ENCODE measurements at places on chromosomes 16 and 17.
A peak's percentile ranks its signal among the peaks of the same experiment; 100 is the strongest.

DNA sequence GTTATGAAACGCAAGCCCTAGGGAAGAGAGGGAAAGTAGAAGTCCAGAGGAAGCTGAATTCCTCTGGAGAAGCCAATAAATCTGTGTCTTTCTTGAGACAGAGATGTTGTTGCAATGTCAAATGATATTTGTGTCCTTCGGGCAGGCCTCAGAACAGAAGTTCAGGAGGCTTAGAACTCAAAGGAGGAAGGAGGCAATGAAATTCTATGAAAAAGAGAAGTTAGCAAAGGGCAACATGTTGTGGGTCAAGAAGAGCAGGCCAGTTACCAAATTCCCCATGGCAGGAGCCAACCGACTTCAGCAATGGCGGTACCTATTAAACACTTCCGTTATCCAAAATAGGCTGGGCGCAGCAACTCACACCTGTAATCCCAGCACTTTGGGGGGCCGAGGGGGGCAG, 109.0 kb upstream of the DHX40 start:
- no peak for DNase-seq

DNA sequence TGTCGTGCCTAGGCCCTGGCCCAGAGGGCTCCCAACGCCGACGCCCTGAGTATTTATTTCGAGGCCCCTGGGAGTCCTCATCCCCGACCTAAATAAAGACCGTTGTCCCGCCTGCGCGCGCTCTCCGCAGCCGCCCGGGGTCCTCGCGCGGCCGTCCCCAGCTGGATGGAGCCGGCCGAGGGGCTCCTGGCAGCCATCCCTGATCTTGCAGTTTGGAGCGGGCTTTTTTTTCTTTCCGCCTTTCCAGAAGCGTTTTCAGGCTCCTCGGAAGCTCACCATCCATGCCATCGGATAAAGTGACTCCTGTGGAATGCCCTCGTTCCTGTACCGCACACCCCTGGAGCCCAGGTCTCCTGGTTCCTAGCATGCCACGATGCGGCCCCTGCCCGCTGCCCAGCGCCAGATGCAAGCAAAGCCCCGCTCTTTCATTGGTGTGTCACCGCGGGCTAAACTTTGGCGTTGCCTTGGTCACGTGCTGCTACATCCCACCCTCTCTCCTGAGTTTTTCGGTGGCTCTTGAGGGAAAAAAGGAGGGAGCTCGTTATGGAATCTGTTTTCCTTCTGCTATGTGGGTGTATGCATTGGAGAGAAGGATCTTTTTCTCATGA, 716 bp downstream of the TMEM94 start:
- DNase-seq, result no peak

- no peak for DNase-seq
Measured at GRCh38 chr17:75925103-75925502, 15.7 kb downstream of the FBF1 start.

- DNase-seq, result peak; percentile 38
Measured at GRCh38 chr17:79045842-79046196, 21.9 kb downstream of the C1QTNF1 start.

GRCh38 chr17:60108712-60109111, 30.0 kb upstream of the HEATR6 start:
- no peak for DNase-seq

DNA sequence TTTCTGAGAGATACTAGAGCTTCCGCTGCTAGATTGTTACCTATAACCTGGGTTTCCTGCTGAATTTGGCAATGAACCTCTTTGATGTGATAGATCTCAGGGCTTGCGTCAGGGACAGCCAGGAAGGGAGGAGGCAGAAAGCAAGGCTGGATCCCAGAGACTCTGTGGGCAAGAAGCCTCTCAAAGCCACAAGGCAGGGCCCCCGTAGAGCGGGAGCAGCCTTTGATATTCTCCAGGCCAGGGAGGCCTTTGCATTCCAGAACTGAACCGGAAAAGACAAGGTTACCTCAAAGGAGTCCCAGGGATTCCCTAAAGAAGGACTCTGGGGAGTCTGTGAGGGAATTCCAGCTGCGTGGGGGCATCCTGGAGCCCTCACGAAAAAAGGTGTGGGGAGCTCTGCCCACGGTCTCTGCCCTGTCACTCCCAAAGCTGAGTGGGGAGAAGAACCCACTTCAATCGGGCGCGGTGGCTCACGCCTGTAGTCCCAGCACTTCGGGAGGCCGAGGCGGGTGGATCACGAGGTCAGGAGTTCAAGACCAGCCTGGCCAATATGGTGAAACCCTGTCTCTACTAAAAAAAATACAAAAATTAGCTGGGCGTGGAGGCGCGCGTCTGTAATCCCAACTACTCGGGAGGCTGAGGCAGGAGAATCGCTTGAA, 14.3 kb upstream of the SCIMP start:
- no peak for DNase-seq

GRCh38 chr16:85833219-85833920, 33.9 kb downstream of the COX4I1 start:
- no peak for DNase-seq

- no peak for DNase-seq
Measured at GRCh38 chr16:67486805-67487204, 3.5 kb upstream of the AGRP start.

GRCh38 chr17:75828076-75828400, 16.2 kb downstream of the UNC13D start:
- DNase-seq, result no peak

DNA sequence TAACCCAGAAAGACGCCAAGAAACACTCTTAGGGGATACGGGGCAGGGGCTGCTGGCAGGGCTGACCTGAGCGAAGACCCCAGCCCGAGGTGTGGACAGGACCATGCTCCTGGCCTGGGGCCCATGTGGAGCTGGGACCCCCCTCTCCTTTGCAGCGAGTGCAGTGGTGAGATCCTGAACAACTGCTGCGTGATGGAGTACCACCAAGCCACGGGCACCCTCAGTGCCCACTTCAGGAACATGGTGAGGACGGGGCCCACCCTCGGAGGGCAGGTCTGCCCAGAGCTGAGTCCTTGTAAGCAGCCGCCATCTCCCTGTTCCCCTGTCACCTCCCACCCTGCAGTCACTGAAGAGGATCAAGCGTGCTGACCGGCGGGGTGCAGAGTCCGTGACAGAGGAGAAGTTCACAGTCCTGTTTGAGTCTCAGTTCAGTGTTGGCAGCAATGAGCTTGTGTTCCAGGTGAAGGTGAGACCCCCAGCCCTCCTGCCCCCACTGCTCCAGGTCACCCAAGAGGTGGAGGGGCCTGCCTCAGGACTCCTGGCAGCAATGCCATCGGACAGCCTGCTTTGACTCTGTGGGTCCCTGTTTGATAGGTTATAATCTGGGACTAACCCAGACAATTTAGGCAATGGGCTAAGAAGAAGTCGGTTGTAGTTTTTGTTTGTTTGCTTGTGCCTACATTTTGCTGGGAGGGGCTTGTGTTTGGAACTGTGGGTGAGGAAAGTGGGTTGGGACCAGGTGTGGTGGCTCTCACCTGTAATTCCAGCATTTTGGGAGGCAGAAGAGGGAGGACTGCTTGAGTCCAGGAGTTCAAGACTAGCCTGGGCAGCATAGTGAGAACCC, 16.1 kb downstream of the STAT5A start:
- DNase-seq, result no peak

- DNase-seq, result no peak
Measured at GRCh38 chr16:15985144-15985543, 35.7 kb downstream of the ABCC1 start.

GRCh38 chr17:17540278-17540906, 44.2 kb upstream of the RASD1 start:
- no peak for DNase-seq

GRCh38 chr16:4511441-4512082, 27.0 kb downstream of the CDIP1 start:
- no peak for DNase-seq

GRCh38 chr17:60390186-60390585, 1.7 kb downstream of the USP32 start:
- peak; percentile 85 for DNase-seq

GRCh38 chr16:11612665-11613025, 25.9 kb upstream of the LITAF start:
- DNase-seq, result no peak

- DNase-seq, result no peak
Measured at GRCh38 chr17:67605256-67605912, 112.4 kb upstream of the NOL11 start.

- DNase-seq, result no peak
Measured at GRCh38 chr17:42566215-42566882, 551 bp upstream of the MLX start.

GRCh38 chr17:52170963-52171572, 12.6 kb upstream of the CA10 start:
- no peak for DNase-seq

- no peak for DNase-seq
Measured at GRCh38 chr16:15933781-15934180, 15.6 kb upstream of the ABCC1 start.

GRCh38 chr16:17173281-17173680, 297.5 kb downstream of the XYLT1 start:
- DNase-seq, result no peak

GRCh38 chr17:38325221-38325851, 18.4 kb downstream of the GPR179 start:
- DNase-seq, result no peak

- peak; percentile 93 for DNase-seq
Measured at GRCh38 chr16:483341-484075, 44.0 kb upstream of the CAPN15 start.

DNA sequence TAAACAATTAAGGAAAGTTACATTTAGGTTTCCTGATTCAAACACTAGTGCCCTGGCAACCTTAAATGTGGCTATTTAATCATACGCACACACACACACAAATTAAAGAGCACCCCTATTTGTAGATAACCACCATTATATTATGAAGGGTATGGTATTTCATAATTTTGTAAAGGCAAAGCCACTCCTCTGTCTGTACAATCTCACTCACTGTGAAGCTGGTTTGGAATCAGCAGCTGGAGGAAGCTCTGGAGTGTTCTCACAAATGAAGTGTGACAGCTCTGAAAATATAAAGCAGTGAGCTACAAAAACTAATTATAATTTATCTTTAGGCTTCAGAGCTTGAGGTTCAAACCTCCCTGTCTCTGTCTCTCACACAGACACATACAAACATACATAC, 57.9 kb upstream of the KCNJ16 start:
- DNase-seq, result no peak

DNA sequence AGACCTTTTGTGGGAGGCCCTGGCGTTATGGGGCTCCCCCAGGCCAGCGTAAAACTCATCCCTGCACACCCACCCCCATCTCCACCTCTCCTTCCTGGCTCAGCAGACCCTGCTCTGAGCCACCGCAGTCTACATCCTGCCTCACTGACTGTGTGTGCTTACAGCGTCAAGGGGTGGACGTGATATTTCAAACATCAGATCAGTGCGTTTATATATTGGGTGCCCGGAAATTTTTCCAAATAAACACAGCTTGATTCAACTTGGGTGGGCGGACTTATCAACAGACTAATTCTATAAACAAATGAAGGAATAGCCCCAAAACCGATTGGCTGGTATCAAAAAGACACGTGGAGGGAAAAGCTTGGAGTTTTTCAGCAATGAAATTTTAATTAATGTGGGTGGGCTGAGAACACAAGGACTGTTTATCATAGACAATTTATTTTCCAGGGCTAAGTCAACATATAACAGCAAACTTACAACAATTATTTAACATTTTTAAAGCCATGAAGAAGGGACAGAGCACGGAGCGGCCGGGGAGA, at the start of gene FOXL1:
Gene FOXL1 (plus strand): TSS at position 489 of the 539 bp plus-strand sequence. CDS start 175 bp downstream, outside the sequence.
- DNase-seq, result no peak

- DNase-seq, result no peak
Measured at GRCh38 chr16:67653128-67653788, 6.8 kb downstream of the ACD start.

DNA sequence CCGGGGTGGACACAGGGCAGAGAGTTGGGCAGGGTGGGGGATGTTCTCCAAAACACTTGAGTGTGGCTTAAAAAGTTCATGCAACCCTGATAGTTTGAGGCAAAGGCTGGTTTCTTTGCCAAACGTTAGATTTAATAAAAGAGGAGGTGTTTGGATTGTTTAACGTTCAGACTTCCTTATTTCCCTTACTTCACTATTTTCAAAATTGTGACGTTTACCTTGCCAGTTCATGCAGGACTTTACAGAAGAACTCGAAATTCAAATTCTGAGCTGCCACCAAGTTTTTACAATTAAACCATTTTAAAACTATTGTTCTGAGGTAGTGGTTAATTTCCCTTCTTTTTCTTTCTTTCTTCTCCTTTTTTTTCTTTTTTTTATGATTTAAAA, 5.5 kb downstream of the SEC14L1 start:
- no peak for DNase-seq

- DNase-seq, result peak; percentile 85
Measured at GRCh38 chr17:50882851-50883250, 16.7 kb upstream of the TOB1 start.

- no peak for DNase-seq
Measured at GRCh38 chr17:47704116-47704515, 10.2 kb downstream of the TBKBP1 start.

- no peak for DNase-seq
Measured at GRCh38 chr17:65690626-65691310, 129.3 kb upstream of the AXIN2 start.

- DNase-seq, result no peak
Measured at GRCh38 chr16:48435906-48436305, 50.7 kb upstream of the SIAH1 start.

DNA sequence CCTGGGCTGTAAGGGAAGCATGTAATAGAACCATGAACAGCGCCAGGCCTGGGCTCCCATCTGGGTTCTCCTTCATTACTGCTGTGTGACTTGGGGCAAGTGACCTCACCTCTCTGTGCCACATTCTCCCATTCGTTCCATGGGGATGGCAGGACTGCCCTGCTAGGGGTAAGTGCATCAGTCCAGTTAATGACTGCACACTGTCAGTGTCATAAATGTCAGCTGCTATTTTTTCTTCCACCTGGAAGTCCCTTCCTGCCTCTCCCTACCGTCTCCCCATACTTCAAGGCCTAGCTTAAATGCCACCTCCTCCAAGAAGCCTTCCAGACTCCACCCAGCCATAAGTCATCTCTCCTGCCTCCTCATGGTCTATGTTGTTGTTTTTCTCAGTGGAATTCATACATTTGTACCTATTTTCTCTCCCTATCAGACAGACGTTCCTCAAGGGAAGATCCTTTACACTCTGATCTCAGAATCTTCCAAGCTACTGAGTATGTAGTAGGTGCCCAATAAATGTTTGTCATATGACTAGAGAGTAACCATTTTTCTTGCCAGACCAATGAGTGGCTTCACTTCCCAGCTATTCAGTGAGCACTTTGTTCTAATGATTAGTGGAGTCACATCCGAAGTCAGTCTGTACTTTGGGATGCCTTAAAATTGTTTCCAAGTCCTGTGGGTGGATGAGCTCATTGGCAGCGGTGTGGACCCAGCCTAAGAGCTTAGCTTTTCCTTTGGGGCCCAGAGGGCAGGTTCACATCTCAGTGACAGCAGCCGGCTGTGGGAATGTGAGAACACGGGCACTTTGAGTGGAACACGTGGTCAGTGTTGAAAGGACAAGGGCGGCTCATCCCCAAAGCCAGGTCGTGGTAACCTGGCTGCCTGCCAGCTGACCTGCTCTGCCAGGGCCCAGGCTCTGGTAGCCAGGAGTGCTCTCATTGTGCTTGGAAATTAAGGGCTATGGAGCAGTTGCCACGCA, 147.5 kb upstream of the GSE1 start:
- DNase-seq, result peak; percentile 28

GRCh38 chr16:2229632-2230250, 6.3 kb downstream of the E4F1 start:
- no peak for DNase-seq

Data from NCI-H226 (cell line).